Cortex of kidney (tissue), 1 donor: ENCODE measurements at places on chromosomes 1 and 21.

DNA sequence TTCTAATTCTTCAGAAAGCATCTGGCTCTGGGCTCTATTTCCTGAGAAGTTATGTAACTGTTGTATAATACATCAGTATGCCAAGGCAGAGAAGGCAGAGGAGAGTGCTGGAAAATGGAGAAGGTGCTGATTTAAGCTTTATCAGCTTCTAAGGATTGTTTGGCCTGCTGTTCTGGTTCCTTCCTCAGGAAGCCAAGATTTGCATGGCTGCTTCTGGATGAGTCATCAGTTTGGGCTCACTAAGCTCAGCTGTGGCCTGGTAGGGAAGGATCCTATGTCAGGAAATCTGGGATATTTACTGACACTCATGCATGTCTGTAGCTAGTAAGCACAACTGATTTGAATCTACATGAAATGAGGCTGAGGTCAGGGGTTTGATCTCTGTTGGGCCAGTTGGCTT, 73.2 kb upstream of the ADGRL4 start:
- DNase-seq: no peak

GRCh38 chr1:169630006-169630405, at the start of gene SELP:
SELP (minus strand) TSS chr1:169630124; CDS start chr1:169630074, 50 bp downstream.
- DNase-seq: no peak

GRCh38 chr1:174769961-174770549, 229.7 kb upstream of the CACYBP start:
- no peak for DNase-seq

- no peak for DNase-seq
These were observed 12.1 kb downstream of the PLXNA2 start for GRCh38 chr1:208231881-208232661.

GRCh38 chr1:86380257-86380861, 15.8 kb downstream of the ODF2L start:
- DNase-seq: no peak

GRCh38 chr1:92123868-92124267, 43.7 kb downstream of the BTBD8 start:
- DNase-seq: no peak

DNA sequence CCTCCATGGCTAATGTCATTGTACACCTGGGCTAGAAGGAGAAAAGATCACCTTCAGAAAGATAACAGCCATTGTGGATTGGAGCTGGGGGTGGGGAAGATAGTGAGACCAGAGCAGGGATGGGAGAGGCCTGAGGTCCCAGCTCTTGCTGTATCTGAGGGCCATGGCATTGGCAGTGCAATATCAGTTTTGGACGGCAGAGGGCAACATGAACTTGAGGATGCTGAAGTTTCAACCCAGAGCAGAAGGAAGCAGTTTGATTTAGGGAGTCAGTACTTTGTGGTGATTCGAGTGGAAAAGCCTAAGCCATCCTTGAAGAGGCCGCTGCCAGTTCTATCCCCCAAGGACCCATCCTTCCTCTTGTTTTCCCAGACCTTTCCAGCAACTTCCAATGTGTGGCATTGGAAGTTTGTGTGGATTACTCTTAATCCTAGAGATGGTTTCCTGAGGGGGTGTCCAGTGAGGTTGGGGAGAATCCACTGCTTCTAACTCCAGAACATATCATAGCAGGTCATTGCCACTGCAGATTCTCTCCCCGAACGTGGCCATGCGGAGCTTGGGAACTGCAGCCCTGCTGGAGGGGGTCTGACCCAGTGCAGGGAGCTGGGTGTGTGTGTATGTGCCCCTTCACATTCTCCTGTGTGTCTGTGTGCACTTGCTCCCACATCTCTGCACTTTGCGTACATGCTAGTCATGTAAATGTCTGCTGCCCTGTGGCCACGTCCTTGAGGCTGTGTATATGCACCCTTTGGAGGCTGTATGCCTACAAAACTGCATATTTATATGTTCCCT, 24.1 kb downstream of the SLC26A9 start:
- DNase-seq: no peak

DNA sequence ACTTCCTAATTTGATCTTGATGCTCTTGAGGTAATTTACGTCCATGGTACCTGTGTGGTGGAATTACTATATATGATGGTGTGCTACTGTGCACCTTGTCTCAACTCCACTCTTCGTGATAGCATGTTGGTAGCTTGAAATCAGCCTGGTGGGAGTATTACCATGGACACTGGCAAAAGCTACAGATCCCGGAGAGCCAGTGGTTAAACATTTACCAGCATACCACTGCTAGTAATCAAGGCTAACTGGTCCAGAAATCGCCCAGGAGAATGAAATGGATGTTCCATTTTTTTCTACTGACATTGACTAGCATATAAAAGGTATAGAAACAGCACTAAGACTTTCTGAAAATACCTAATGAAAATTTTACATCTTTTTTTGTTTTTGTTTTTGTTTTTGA, 30.6 kb downstream of the ELK4 start:
- DNase-seq: no peak

DNA sequence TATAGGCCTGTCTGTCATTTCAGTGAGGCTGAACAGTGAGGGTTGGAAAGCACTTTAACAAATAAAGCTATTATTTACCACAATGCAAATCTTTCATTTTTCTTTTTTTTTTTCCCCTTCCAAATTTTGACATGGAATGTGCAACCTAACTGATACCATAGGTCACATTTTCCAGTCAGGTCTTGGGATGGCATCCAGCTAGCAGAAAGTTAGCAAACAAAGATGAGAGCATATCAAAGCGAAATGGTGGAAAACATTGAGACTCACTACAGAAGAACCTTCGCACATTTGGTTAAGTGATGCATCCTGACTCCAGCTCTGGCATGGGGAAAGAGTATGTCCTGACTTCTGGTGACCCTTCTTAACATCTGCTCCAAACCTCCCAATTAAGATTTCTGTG, 105.1 kb upstream of the L1TD1 start:
- no peak for DNase-seq

DNA sequence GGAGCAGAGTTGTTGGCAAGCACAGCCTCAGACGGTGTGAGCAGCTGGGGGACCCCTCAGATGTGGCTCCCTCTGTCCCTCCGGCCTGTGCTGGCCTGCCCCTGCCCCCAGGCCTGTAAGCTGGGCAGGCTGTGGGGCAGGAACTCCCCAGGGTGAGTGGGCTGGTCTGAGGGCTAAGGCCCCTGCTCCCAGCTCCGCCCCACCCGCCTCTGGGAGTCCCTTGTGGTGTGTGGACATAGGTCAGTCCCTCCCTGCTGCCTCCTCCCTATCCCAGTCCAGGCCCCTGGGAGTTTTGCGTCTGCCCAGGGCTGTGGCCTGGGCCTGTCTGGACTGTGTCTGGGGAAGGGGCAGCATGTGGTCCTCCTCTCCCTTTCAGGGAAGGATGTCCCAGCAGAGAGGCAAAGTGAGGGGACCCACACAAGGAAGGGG, 3.6 kb upstream of the VWA1 start:
- DNase-seq: no peak

DNA sequence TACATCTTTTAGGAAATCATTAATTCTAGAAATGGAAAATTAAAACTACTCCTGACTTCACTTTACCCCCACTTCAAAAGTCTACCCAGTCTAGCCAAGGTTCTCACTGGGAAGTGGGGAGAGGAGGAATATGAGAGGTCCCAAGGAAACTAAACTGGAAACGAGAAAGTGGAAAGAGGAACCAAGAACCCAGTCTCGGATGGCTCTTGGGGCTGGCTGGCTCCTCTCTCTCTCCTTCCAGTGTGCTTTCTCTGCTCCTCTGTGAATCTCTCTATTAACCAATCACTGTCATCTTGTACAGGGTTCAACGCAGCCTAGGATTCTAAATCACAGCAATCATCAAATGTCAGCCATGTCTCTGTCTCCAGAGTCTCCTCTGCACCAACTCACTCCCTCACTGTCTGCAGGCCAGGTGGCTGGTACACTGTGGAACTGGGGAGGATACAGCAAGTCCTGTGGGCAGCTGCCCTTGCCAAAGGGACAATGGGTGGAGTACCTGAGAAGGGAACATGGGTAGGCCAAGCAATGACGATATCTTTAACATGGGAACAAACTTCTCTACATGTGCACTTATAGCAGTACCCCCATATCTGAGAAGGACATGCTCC, 33.7 kb downstream of the GNB1 start:
- no peak for DNase-seq

GRCh38 chr1:167671727-167672511, 41.9 kb downstream of the RCSD1 start:
- no peak for DNase-seq

DNA sequence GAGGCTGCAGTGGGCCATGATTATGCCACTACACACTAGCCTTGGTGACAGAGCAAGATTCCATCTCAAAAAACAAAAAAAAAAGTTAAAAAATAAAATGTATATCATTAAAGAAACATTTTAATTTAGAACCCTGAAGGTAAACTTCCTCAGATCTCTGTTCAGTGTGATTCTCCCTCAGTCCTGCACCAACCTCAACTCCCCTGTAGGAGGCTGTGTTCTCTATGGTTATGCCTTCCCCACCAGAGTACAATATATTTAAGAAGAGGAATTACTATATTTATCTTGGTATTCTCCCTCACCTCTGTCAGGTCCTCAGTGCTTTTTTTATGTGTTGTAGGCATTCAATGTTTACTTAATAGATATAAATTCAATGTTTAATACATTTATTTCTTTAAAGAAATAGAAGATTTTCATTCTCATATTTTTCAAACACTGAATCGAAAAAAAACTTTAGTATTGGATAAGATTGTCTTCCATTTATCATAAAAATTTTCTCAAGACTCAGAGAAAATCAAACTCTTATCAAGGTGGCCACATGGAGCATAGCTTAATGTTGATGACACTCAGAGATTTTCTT, 4.8 kb upstream of the LRRC8B start:
- no peak for DNase-seq

DNA sequence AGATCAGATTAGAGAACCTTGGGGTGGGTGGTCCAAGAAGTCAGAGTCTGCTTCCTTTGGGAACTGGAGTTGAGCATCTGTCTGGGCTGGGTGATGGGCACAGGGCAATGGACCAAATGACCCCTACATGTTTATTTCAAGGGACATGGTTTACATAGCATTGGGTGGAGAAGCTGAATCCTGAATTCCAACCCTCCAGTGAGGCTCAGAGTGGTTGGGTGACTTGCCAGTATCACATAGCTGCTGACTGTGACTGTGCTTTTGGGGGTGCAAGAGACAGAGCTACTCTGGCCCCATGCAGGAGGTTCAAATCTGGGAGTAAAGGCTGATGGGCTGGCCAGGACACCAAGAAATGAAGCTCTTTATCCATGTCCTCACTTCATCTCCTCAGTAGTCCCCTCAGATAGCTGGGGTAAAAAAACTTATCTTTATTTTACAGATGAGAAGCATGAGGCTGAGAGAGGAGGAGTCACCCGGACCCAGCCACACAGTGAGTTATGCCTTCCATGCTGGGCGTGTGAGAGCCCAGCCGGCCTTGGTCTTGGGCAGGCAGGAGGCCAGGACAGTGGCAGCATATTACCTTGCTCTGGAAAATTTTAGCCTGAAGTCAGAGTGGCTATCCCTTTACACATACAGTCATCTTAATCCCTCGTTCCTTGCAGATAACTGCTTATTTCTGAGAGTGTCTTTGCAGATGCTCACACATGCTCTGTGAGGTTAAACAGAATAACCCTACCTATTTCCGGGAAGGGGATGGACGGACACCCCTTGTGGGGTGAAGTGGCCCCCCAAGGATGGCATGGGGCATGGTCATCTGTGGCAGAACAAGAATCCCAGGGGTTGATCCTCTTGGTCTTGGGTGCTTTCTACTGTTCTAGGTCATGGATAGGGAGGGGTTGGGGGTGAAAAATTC, 2.8 kb upstream of the SERINC2 start:
- DNase-seq: no peak

GRCh38 chr1:204232526-204232925, 18.7 kb upstream of the GOLT1A start:
- no peak for DNase-seq

DNA sequence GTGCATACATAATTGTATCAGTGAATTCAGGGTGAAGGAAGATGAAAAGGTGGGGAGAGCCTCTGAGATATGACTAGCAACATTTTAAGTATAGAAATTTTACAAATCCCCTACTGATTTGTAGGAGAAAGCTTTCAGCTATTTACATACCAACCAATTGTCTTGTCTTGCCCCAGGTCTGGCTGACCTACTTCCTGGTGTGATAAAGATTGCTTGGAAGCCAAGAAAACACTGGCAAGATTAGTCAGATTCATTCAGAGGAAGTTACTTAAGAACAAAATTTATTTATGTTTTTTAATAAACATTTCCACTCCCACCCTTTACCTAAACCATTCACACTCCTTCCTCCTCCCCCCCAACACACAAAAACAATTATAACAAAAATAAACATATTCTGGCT, 17.5 kb downstream of the PTGS2 start:
- DNase-seq: no peak

DNA sequence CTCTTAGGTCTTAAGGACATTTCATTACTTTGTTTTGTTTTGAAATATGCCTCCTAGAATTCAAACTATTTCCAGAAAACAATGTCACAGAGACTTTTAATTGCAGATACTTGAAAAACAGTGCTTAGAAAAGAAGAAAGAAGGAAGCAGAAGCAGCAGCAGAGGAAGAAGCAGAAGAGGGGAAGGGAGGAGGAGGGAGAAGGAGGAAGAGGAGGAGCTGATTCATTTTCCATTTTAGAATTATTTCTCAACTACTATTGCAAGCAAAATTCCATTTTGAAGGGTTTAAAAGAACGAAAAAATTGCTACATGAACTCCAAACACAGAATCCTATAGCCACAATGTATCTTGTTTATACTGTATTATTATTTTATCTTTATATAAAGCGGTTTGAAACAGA, 13.9 kb downstream of the RC3H1 start:
- DNase-seq: no peak

DNA sequence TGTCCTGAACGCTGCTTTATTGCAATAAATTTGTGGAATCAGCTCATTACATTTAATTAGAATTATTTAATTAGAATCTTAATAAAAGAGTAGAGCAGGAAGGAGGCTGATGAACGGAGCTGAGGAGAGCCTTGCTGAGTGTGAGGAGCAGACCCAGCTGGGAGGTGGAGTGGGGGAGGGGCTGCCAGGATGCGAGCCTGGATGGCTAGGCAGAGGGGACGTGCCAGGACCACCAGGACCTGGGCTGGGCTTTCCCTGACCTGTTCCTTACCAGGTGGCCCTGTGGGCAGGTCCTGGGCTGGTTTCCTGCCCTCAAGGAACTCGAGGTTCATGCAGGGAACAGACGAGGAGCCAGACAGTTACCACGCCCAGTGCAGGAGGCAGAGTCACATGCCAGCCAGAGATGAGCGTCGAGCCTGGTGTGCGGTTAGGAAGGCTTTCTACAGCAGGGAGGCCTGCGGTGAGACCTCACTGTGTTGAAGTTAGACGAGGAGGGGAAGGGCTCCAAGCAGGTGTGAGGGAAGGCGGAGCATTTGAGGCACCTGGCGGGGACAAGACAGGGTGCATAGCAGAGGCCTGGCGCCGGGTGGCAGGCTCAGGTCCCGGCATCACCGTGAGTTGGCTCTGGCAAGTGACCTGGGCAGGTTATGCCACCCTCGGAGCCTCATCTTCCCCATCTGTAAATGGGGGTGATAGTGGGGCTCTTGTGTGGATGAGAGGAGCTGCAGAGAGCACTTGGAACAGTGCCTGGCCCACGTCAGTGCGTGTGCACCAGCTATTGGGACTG, 33.9 kb downstream of the LDLRAP1 start:
- no peak for DNase-seq
